ENCODE measurements at places on chromosomes 6 and 20.

GRCh38 chr6:51910851-51911250, 176.6 kb downstream of the PKHD1 start:
- DNase-seq, result no peak

GRCh38 chr6:135170238-135170637, 10.9 kb upstream of the MYB start:
- no peak for DNase-seq

DNA sequence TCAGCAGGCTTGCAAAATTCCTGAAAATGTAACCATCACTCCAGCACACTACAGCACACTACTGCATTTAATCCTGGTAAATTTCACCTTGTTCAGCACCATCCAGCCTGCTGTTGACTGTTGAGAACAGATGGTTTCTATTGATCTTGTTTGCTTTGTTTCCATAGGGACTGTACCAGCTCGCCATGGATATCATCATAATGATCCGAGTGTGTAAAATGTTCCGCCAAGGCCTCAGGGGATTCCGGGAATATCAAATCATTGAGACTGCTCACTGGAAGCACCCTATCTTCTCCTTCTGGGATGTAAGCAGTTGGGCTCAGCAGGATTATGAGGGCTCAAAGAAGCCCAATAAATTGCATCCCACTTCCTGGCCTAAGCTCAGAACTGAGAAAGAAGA, 4.1 kb downstream of the CNBD2 start:
- no peak for DNase-seq

GRCh38 chr20:44273231-44274215, 26.4 kb downstream of the GDAP1L1 start:
- no peak for DNase-seq

- no peak for DNase-seq
Measured at GRCh38 chr6:156796627-156797026, 19.4 kb downstream of the ARID1B start.

- no peak for DNase-seq
Measured at GRCh38 chr20:33393609-33394008, 7.7 kb downstream of the CDK5RAP1 start.

DNA sequence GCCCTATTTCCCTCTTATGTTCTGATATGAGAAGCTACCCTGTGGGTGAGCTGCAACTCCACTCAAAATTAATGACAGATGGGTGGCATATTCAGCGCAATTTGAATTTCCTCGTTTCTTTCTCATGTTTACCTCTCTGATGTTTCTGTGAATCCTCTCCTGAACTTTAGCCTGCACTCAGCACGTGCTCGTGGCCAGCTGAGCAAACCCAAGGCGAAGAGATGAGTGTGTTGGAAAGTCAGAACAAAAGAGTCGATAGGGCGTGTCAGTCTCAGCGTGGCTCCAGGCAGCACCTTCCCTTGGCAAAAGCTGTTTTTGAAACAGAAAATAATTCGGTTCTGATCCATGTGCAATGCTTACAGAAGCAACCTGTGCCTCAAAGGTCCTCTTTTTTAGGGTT, 226.1 kb upstream of the GMDS start:
- DNase-seq, result peak; percentile 60

- DNase-seq, result no peak
Measured at GRCh38 chr20:63552481-63553249, 1.3 kb upstream of the FNDC11 start.

DNA sequence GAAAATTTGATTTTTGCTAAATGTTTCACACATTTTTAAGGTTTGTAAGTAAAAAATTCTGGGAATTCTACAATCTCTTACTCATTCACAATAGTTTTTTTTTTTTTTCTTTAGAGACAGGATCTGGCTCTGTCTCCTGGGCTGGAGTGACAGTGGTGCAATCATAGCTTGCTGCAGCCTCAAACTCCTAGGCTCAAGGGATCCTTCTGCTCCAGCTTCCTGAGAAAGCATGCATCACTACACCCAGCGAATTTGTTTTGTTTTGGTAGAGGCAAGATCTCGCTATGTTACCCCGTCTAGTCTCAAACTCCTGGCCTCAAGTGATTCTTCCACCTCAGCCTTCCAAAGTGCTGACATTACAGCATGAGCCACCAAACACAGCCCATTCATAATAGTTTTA, 232.8 kb downstream of the GJA1 start:
- no peak for DNase-seq

DNA sequence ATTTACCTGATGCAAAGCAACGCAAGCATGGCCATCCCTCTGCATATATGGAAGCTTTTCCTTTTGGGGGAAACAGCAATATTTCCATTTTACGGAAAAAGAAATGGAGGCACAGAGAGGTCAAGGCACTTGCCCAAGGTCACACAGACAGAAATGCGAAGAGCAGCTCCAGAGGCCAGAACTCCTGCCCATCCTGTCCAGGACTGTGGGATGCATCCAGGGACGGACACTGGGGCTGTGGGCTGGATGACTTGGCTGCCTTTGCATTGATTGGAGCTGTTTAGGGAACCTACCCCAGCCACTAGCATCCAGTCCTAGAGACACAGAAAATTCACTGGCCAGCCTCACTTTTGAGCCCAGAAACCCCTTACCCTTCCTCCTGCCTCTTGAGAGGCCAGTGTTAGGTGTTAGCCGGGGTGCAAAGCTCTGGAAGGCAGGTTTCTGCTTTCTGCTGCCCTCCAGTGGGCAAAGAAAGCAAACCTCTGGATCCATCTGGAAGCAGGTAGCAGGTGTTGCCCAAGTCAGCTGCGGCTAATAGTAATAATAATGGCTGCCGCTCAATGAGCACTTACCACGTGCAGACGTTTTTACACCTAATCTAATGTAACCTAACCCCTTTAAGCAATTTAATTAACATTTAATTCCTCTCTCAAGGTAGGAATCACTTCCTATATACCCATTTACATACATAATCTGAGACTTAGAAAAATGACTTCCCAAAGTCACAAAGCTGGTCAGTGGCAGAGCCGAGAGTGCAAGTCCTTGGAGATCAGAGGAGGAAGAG, 31.7 kb upstream of the CCN5 start:
- peak; percentile 78 for DNase-seq

- DNase-seq, result no peak
Measured at GRCh38 chr6:27279513-27280063, 32.1 kb downstream of the PRSS16 start.

GRCh38 chr20:45576995-45577394, 2.1 kb downstream of the WFDC8 start:
- no peak for DNase-seq

- DNase-seq, result no peak
Measured at GRCh38 chr6:142417331-142417750, 115.5 kb downstream of the ADGRG6 start.

DNA sequence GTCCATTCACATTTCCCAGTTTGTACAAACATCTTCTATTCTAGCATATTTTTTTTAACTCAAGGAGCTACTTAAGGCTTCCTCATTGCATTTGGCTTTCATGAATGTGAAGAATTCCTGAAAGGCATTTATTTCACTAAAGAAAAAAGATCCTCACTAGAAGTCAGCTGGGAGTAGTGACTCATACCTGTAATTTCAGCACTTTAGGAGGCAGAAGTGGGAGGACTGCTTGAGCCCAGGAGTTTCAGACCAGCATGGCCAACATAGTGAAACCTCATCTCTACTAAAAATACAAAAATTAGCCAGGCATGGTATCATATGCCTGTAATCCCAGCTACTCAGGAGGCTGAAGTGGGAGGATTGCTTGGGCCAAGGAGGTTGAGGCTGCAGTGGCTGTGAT, 30.9 kb upstream of the XRN2 start:
- no peak for DNase-seq

GRCh38 chr20:58017231-58017969, 211.1 kb downstream of the ANKRD60 start:
- DNase-seq, result no peak

DNA sequence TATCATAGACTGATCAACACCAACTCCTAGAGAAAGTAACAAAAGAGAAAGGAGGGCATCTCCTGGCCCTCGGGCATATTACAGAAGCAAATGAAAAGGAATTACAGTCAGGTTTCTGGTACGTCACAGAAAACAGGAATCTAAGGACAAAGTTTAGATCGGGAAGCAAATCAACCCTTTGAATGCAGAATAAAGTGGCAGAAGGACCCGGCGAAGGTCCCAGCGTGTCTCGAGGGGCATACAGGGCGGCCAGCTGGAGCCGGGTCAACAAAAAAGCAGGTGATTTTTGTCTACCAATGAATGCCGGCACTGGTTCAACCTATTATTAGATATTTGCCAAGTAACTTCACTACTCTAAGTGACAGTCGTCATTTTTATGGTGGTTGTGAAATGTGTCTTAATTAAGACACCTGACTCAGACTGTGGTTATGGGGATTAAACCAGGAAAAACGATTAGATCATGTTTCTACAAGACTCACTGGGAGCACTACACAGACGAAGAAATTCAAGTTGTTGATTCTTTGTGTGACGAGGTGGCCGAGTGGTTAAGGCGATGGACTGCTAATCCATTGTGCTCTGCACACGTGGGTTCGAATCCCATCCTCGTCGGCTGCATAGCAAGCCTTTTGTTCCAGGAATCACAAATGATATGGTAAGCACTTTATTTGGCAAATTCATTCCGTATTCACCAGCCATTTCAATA, 12.4 kb upstream of the ZSCAN9 start:
- DNase-seq, result peak; percentile 22

DNA sequence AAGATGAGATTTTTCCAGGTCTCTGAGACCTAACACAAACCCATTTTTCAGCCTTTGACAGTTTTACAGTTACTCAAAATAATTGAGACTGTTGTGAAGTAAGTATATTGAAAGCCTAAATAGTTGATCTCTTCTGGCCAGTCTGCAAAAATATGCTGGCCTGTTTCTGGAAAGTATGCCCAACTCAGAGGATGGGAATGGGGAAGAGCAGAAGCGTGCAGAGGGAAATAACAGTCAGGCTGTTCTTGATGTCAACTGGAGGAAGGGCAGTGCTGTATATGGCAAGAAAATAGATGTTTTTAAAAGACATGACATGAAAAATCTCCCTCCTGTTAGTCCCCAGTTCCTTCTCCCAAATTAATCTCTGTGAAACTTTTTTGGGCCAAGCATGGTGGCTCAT, 3.8 kb downstream of the GID8 start:
- DNase-seq, result no peak

- DNase-seq, result peak; percentile 63
Measured at GRCh38 chr6:13383328-13384163, 55.2 kb upstream of the TBC1D7 start.
